Omental fat pad (tissue), 4 donors: ENCODE measurements at places on chromosomes 4 and X. TPM values are rescaled to one million over a fixed set of nuclear protein-coding genes. Genes with fewer than 3 reads are reported as not detected.

Gene CRLF2
- total RNA-seq, result 0.72 TPM

Gene YIPF7
- total RNA-seq, result not detected

Gene ZNF711
- 2.5 TPM for total RNA-seq

Gene RTL3
- total RNA-seq, result 0.32 TPM

Gene PAGE1
- total RNA-seq, result not detected

Gene DUSP21
- total RNA-seq, result not detected

Gene CT45A2
- not detected for total RNA-seq

Gene CXCL5
- not detected for total RNA-seq

- no peak for DNase-seq
These were observed 19.7 kb downstream of the FBXW7 start for GRCh38 chr4:152516156-152516555.

DNA sequence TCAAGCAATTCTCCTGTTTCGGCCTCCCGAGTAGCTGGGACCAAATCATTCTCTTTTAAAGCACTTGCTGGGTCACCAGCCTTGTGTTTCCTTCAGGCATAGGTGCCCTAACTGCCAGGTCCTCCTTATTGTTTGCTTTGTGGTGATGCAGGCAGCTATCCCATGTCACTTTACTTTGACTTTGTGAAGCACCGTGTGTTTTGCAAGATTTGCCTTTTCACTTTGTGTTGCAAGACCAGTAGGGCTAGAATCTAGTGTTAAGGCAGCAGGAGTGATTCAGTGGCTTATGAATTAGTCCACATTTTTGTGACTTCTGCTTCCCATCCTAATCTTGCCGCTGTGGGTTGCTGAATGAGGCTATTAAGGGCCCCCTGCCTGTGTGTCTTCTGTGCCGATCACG, 20.2 kb downstream of the SYAP1 start:
- DNase-seq, result no peak

DNA sequence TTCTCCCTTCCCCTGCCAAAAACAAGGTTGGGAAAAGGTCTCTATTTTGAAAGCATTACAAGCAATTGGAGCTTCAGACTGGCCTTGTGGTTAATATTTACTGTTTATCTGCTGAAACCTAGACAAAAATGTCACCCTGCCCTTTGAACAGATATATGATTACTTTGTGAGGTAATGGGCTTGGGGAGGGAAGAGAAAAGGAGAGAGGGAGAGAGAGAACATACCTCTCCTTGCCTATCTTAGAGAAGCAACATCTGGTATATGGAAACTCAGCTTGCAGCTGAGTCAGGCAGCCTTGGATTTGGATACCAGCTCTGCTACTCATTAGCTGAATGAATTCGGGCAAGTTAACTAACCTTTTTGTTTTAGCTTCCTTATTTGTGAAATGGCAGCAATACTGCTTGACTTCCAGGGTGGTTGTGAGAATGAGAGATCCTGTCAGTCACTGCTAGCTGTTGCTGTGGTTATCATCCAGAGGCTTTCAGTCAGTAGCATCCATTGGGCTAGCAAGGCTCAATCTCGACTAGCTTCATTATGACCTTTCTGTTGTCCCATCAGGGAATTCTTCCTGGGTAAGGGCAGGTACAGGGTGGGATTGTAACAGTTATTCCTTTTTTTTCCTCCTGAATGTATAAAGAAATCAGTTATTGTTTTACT, 41.1 kb downstream of the ZFX start:
- no peak for DNase-seq

GRCh38 chrX:77114501-77114900, 332.7 kb upstream of the FGF16 start:
- DNase-seq, result no peak

DNA sequence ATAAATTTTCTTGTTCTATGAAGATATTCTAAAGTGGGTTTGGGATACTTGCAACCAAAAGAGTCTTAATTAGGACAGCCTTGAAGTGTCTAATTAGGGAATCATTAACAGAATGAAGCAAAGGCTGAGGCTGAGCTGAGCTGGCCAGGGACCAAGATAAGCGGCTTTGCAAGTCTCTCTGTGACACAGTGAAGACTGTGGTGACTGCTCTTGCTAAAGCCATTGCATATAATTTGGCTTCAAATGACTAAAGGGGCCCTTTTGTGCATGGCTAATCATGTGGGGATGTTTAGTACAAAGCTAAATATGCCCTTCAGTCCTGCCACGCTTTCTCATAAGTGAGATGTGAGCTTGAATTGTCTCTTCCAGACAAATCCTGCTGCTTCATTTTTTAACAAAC, 31.2 kb upstream of the GYPA start:
- DNase-seq, result no peak

- DNase-seq, result no peak
These were observed 47.6 kb upstream of the PRSS12 start for GRCh38 chr4:118400356-118400755.

- DNase-seq, result no peak
These were observed 484.7 kb downstream of the PCDH7 start for GRCh38 chr4:31204874-31205273.

DNA sequence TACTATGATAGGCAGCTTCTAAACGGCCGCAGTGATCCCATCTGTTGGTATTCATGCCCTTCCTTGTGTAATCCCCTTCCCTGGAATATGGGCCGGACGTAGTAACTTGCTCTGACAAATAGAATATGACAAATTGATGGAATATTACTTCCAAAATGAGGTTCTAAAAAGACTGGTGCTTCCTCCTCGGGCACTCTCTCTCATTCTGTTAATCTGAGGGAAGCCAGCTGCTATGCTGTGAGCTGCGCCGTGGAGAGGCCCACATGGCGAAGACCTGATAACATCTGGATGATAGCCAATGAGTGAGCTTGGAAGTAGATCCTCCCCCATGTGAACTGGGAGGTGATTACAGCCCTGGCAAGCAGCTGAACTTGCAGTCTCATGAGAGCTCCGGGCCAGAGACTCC, 27.2 kb upstream of the SLC25A4 start:
- no peak for DNase-seq

DNA sequence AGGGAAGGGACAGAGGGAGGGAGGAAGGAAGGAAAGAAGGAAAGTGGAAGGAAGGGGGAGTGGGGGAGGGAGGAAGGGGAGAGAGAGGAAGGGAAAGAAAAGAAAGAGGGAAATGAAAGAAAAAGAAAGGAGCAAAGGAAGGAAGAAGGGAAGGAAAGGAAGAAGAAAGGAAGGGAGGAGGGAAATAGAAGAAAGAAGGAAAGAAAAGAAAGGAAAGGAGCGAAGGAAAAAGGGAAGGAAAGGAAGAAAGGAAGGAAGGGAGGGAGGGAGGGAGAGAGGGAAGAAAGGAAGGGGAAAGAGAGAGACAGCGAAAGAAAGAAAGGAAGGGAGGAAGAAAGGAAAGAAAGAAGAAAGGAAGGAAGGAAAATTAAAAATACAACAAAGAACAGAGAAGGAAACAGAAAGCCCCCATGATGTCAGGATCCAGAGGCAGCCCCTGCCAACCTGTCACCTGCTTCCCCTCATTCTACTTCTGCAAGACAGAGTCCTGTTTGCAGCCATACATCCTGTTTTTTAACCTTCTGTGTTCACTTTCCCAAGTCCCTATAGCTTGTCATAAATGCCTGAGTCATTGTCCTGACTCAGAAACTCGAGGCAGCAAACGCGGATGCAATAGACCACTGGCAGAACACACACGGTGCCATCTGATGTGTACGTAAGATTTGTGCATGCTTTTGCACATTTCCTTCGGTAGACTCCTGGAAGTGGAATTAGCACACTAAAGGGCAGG, 77.0 kb upstream of the C4orf50 start:
- DNase-seq, result no peak

DNA sequence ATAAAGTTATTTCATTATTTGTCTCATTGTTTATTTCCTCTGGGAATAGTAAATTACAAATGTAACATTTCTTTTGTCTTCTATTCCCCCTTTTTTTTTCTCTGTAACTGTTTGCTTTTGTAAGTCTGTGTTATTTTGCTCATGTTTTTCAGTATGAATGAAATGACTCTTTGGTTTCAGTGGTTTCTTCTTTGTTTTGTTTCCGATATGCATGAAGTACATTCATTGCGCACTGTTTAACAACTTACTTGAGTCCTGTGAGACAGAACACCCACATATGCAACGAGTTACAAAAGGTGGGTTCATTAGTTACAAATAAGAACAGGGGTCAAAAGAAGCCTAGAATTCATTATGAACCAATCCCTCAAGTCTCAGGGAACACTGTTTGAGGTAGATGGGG, 175.0 kb upstream of the UGT8 start:
- DNase-seq, result no peak

- DNase-seq, result no peak
These were observed 148.6 kb downstream of the ARHGAP10 start for GRCh38 chr4:147880511-147880910.

DNA sequence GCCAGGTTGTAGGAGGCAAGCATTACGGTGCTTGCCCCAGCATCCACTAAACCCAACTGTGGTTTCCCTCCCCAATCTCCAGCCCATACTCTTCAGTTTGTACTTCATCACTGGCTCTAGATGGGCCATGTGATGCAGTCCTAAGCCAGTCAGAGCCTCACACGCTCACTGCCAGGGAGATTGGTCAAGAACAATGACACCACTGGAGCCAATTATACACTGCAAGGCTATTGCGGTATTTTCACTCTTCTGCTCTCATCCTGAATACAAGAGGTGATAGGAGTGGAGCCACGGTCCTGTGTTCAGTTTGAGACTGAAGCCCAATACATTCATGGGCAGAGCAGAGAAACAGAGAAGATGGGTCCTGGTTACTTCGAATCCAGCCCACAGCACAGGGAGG, 58.4 kb downstream of the SEPSECS start:
- DNase-seq, result no peak

DNA sequence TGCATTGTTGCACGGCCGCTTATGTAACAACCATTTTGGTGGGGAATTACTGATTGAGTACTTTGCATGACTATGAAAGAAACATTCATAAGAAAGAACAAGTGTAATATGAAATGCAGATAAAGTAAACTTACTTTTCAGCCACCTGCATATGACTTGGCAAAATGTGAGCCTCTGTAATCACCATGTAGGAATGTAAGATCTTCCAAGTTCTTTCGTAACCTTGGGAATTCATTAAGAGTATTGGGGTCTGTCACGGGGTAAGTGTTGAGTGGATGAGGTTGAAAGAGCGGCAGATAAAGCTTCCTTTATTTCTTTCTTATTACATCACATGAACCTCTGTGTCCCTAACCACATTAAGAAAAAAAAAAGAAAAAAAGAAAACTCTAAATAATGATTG, 348.5 kb upstream of the NR3C2 start:
- no peak for DNase-seq

GRCh38 chr4:26878794-26879391, 18.3 kb downstream of the STIM2 start:
- no peak for DNase-seq

- peak; percentile 41 for DNase-seq
These were observed 1.5 kb downstream of the ARAP2 start for GRCh38 chr4:36242629-36243354.

GRCh38 chr4:67393699-67394281, 151.5 kb downstream of the CENPC start:
- DNase-seq, result no peak

DNA sequence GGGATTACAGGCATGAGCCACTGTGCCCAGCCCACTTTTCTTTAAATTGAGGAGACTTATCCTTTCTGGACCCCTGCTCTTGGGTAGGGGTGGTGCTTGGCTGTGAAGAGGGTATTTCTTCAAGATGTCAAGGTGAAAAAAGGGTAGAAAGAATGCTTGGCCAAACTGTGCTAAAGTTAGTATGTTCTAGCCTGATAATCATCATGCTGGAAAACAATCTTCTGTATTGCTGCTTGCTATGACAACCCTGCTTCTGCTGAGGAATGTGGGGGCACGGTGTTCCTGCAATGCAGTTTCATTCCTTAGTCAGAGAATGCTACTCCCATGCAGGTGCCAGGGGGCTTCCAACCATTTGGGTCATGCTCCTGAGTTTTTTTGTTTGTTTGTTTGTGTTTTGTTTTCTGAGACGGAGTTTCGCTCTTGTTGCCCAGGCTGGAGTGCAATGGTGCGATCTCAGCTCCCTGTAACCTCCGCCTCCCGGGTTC, 4.0 kb upstream of the UBE2A start:
- DNase-seq, result no peak

GRCh38 chr4:32752962-32753361, 2032.8 kb downstream of the PCDH7 start:
- DNase-seq, result no peak

GRCh38 chrX:147884958-147885357, 26.8 kb upstream of the FMR1 start:
- DNase-seq, result no peak

DNA sequence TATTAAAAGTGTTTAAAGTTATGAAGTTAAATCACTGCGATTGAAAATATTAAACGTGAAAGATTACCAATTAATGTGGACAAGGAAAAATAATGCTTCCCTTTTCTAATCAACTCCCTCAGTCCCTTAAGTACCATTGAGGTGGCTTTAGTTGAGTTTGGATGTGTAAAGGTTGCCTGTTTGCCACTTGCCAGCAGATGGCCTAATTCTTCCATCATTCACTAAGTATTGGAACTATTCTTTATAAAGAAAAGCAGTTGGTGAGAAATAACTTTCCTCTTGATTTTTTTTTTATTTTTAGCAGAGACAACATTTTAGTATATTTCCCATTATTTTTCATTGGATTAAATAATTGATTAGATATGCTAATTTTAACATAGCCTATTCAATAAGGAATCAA, 295.9 kb upstream of the TACR3 start:
- no peak for DNase-seq

DNA sequence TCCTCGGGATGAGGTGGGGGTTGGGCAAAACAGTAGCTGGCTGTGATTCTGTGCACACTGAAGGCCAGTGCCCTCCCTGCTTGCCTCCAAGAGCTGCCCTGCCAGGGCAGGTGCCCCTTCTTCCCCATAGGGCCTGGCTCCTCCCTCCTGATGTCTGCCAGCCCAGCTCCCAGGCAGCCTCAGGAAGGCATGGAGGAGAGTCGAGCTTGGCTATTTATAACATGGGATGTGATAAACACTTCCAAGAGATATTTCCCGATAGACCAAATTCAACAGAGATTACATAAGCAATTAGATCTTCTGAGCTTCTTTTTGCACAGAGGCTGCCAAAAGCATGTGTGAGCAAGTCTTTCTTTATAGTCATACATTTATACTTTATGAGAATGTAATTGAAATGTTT, 45.3 kb upstream of the PJA1 start:
- no peak for DNase-seq

- no peak for DNase-seq
These were observed 86.1 kb downstream of the ADGRG4 start for GRCh38 chrX:136386826-136387225.

DNA sequence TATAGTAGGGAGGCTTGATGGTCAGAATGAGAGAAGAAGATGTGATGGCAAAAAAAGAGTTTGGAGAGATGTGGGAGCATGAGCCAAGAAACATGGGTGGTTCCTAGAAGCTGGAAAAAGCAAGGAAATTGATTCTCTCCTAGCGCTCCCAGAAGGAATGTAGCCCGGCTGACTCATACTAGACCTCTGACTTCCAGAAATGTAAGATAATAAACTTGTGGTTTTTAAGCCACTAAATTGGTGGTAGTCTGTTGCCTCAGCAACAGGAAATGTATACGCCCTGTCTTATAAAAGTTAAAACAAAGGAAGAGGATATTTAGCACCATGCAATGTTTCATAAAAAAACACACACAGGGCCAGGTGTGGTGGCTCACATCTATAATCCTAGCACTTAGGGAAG, 182.7 kb upstream of the PCDH7 start:
- no peak for DNase-seq
